Lung microvascular endothelial cell (primary cell): ENCODE measurements at places on chromosomes 2 and 18. TPM values are rescaled to one million over a fixed set of nuclear protein-coding genes. Genes with fewer than 3 reads are reported as not detected.

DNA sequence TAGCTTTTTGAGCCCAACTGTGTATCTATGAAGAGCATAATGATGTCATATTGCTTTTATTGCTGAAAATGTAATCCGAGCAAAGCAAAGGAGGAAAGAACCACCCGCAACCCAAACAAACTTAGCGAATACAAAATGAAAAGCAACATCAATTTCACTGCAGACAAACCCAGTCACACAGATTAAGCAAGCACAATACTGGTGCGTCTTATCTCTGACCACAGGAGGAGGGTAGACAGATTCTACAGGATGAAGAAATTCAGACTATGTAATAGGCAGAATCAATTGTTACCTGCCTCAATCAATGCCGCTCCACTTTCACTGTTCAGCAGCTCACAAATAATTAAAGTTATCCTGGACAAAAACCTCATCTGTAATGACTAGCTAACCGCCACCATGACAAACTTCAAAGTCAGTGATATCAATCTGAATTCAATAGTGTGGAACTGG is 115.5 kb upstream of the SP3 start:
- DNase-seq = no peak

DNA sequence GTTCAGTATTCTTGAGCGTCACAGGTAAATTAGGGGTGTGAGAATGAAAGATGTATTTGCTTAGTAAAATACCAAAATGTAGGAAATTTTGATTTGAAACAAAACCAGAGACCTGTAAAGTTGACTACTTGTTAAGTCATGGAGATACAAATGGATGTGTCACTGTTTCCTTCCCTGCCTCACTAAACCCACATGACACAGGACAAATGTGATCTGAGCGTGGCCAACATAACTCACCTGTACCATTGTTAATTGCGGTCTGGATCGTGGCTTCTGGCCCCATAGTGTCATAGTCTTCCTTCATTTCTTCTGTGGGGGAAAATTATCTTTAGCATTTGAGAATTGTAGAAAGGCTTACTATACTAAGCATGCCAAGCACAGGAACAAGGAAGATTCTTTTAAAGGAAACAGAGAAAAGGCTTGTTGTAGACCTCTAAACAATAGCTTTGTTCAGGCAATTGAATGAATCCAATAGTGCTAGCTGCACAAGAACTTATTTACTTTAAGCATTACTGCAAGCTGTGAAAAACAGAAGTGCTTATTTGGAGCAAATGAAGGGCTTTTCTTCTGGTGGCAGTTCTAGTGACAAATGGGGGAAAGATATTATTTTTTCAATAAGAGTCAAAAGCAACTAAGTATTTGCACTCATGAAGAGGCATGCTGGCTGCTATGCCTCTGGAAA is 95.2 kb downstream of the ZEB2 start:
- peak; percentile 21 for DNase-seq

GRCh38 chr2:180000434-180000833 is 6.7 kb downstream of the CWC22 start:
- no peak for DNase-seq

DNA sequence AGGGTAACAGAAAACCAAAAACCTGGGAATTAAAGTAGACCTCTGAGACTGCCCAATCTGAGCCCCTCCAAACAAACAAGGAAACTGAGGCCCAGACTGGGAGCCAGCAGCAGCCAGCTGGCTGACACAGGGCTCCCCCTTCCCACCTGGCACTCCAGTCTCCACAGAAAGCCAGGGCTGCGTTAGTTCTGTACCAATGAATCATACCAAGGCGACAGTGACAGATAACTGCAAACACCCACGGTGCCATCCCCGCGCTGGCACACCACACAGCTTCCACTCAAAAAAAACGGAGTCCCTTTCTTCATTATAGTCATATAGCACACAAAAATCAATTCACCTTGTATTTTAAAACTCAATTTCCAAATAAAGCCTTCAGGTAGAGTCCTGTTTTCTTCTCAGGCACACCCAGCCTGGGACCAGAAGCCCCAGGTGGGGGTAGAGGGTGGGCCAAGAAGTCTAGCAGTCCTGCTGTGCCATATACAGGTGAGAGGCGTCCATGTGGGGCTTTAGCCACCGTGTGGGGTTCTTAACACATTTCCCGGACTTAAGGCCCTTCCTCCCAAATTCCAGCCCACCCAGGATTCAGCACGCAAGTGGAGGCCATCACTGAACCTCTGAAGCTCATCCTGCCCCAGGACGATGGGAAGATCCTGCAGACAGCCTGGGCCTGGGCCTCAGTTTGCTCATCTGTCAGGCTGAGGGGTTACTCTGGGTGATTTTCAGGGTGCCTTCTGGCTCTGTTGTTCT is 1.2 kb downstream of the PER2 start:
- no peak for DNase-seq

- no peak for DNase-seq
These were observed 372.0 kb downstream of the KCNJ3 start for GRCh38 chr2:155070489-155070888.

USP37 gene
- total RNA-seq = 4.8 and 8.9 TPM in 2 replicates

MC4R gene
- not detected in 2 replicates for total RNA-seq

EML6 gene
- 0.20 and 0.22 TPM in 2 replicates for total RNA-seq

ILKAP gene
- total RNA-seq = 12.0 and 19.6 TPM in 2 replicates
